Mesothelial cell of epicardium (in vitro differentiated cells): ENCODE measurements at places on chromosomes 6 and 20.
A peak's percentile ranks its signal among the peaks of the same experiment; 100 is the strongest.

- no peak for DNase-seq
- H3K4me3 ChIP-seq = no peak overlapping the region
- H3K27me3 ChIP-seq = no peaks in the 10 kb centered on the region
- no peaks in the 10 kb centered on the region for H3K36me3 ChIP-seq
Observed at GRCh38 chr6:74606582-74607071, 599.2 kb downstream of the COL12A1 start.

DNA sequence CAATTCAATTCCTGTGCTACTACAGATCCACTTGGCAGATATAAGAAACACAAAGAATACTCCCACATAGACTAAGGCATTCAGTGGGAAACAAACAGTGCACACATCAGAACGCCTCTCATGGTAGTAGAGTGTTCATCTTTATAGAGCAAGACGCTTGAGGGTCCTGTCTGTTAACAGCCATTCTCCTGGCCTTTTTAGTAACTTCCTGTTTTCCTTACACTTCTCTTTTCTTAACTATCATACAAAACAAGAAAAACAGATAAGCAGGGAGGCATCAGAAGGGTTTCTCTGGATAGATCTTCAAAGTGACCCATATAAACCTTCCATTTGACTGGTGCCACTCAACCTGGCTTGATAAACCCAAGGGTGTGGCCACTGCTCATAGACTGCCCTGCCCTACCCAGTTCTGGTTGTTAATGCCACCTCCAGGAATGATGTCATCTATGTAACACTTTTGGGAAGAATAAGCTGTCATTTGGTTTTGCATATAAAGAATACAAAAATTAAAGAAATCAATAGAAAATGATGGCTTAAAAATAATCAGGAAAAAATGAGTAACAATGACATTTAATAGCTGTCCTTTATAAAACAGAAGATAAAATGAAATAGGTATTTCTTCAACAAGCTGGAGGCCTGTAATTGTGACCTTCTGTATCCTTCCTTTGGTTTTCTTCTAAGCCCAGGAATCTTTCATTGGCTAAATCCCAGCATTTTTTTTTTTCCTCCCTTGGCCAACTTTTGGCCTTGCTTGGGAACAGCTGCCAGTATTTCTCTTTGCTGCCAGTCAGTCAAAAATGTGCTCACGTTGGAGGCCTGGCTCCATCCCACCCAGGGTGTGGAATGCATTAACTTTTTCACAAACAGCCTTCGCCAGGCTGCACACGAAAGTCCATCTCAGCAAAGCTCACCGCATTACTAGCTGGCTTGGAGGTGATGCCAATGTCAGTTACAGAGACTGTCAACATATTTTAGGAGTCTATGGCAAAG, 103.5 kb downstream of the GJA10 start:
- H3K4me1 ChIP-seq = peaks cover 12% of the 10 kb centered on the region
- no peak overlapping the region for H3K4me3 ChIP-seq
- H3K36me3 ChIP-seq = peaks cover 13% of the 10 kb centered on the region
- no peak for DNase-seq
- H3K27ac ChIP-seq = no peak overlapping the region

GRCh38 chr20:8304124-8304816, 172.2 kb downstream of the PLCB1 start:
- H3K4me3 ChIP-seq = no peak overlapping the region
- no peaks in the 10 kb centered on the region for H3K27me3 ChIP-seq
- no peak for DNase-seq
- H3K4me1 ChIP-seq = peaks cover 15% of the 10 kb centered on the region

GRCh38 chr6:108127826-108128225, 38.0 kb upstream of the NR2E1 start:
- H3K4me3 ChIP-seq = no peak overlapping the region
- no peak overlapping the region for H3K27ac ChIP-seq
- no peak for DNase-seq
- H3K4me1 ChIP-seq = peaks cover 2% of the 10 kb centered on the region

GRCh38 chr6:127200114-127200513, 66.5 kb upstream of the RNF146 start:
- H3K27me3 ChIP-seq = no peaks in the 10 kb centered on the region
- H3K4me3 ChIP-seq = no peak overlapping the region
- no peak overlapping the region for H3K27ac ChIP-seq
- H3K36me3 ChIP-seq = peaks cover 7% of the 10 kb centered on the region

DNA sequence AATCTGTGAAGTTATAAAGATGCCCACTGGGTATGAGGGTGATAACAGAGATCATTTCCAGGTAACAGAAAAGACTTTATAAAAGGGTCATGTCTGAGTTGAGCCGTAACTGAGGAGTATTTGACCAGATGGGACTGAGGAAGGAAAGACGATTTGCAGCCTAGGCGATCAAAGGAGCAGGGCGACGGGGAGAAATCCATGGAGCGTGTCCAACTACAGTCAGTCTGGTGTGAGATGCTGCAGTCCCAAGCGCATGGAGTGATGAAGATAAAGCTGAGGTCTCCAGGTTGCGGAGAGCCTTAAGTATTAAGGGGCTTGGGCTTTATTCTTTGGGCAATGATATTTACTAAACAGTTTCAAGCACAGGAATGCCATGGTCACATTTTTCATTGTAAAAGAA, 166.7 kb downstream of the PRKN start:
- H3K27ac ChIP-seq = no peak overlapping the region
- no peaks in the 10 kb centered on the region for H3K27me3 ChIP-seq
- H3K4me3 ChIP-seq = no peak overlapping the region
- no peaks in the 10 kb centered on the region for H3K4me1 ChIP-seq

DNA sequence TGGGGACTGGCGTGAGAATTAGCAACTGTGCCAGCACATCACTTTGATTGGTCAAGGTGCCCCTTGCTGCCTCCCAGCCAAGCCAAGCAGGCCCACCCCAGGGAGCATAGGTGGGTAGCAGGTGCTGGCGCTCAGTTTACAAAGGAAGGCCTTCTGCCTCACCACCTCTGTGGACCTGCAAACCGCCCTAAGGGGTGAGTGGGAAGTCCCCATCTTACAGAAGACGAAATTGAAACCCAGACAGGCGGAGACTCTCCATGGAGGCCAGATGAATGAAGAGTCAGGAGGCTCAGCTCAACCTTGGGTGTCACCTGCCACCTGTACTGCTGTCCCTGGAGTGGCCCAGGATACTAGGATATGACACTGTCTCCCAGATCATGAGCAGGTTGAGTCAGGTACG, 21.5 kb upstream of the MAS1L start:
- no peak for DNase-seq
- H3K4me3 ChIP-seq = no peak overlapping the region
- H3K4me1 ChIP-seq = no peaks in the 10 kb centered on the region
- H3K27me3 ChIP-seq = peaks cover 62% of the 10 kb centered on the region
- no peaks in the 10 kb centered on the region for H3K36me3 ChIP-seq

GRCh38 chr6:18147160-18147559, 7.7 kb downstream of the TPMT start:
- no peak for DNase-seq
- no peak overlapping the region for H3K4me3 ChIP-seq
- peaks cover 14% of the 10 kb centered on the region for H3K4me1 ChIP-seq
- H3K27ac ChIP-seq = peak overlapping the region; percentile 73
- H3K27me3 ChIP-seq = no peaks in the 10 kb centered on the region

GRCh38 chr6:167396659-167397490, 72.0 kb downstream of the TTLL2 start:
- no peaks in the 10 kb centered on the region for H3K36me3 ChIP-seq
- peaks cover 5% of the 10 kb centered on the region for H3K27me3 ChIP-seq
- H3K27ac ChIP-seq = no peak overlapping the region
- DNase-seq = no peak
- no peaks in the 10 kb centered on the region for H3K4me1 ChIP-seq

DNA sequence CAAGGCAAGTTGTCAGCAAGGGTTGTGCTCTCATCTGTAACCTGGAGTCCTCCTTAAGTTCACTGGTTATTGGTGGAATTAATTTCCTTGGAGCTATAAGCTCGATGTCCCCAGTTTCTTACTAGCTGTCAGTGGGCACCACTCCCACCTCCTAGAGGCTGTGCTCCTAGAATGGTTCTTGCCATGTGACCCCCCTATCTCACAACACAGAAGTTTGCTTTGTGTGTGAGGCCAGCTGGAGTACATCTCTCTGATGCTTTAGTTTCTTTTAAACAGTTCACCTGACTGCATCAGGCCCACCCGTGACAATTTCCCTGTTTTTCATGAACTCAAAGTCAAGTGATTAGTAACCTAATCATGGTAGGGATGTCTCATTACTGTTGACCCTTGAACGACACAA, 179.1 kb upstream of the SCGN start:
- no peaks in the 10 kb centered on the region for H3K4me1 ChIP-seq
- no peaks in the 10 kb centered on the region for H3K27me3 ChIP-seq

DNA sequence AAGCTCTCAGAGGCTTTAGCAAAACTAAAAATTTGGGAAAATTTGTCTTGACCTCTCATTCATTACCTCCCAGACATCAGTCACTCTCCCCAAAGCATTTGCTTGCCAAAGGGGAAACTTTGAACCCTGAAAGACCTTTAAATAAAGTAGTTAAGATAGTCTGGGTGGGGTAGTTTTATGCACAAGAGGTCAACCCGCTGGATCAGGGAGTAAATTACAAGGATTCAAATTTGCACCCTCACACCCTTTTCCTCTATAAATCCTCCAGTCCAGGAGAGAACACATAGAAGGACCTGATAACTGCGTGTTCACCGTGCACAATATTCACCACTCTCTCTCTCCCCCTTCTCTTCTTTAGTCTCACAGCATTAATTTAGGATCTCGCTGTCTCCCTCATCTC, 36.1 kb upstream of the TNFRSF21 start:
- no peak overlapping the region for H3K4me3 ChIP-seq
- no peaks in the 10 kb centered on the region for H3K36me3 ChIP-seq
- H3K27me3 ChIP-seq = no peaks in the 10 kb centered on the region
- H3K27ac ChIP-seq = no peak overlapping the region
- no peak for DNase-seq

GRCh38 chr6:56856036-56856580, 98.8 kb upstream of the BEND6 start:
- H3K27me3 ChIP-seq = no peaks in the 10 kb centered on the region
- no peaks in the 10 kb centered on the region for H3K36me3 ChIP-seq
- no peak for DNase-seq
- H3K27ac ChIP-seq = no peak overlapping the region
- no peak overlapping the region for H3K4me3 ChIP-seq
- H3K4me1 ChIP-seq = peaks cover 16% of the 10 kb centered on the region

GRCh38 chr6:98635191-98635590, 199.2 kb upstream of the POU3F2 start:
- DNase-seq = no peak
- no peaks in the 10 kb centered on the region for H3K36me3 ChIP-seq
- peaks cover 9% of the 10 kb centered on the region for H3K27me3 ChIP-seq
- H3K27ac ChIP-seq = no peak overlapping the region
- H3K4me1 ChIP-seq = no peaks in the 10 kb centered on the region

DNA sequence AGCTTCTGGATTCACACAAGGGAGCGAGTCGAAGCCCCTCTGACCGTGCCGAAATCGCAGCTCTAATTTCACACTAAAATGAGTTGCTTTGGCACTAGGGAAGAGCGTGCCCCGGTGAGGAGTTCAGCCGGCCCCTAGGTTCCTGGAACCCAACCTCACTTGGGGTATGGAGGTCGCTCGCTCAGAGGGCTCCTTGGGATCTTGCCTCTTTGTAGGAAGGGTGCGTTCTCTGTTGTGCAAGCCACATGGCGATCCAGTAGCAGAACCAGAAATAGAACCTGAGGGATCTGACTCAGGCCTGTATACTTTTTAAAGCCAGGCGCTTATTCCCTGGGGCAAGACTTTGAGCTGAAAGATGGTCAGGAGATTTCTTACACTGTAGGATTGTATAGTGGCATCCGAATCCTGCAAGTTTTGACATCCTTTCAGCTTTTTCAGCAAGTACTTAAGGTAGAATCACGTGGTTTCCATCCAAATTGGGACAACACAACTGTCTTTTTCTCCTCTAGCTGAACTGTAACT, 861 bp upstream of the RALGAPA2 start:
- H3K4me3 ChIP-seq = peak overlapping the region; percentile 80
- DNase-seq = no peak
- no peaks in the 10 kb centered on the region for H3K27me3 ChIP-seq
- peak overlapping the region; percentile 93 for H3K27ac ChIP-seq

- H3K27ac ChIP-seq = no peak overlapping the region
- no peak for DNase-seq
- H3K36me3 ChIP-seq = no peaks in the 10 kb centered on the region
- no peak overlapping the region for H3K4me3 ChIP-seq
- H3K27me3 ChIP-seq = peaks cover 14% of the 10 kb centered on the region
Observed at GRCh38 chr6:79878142-79878748, 69.1 kb downstream of the ELOVL4 start.

- H3K27me3 ChIP-seq = no peaks in the 10 kb centered on the region
- no peak overlapping the region for H3K4me3 ChIP-seq
- H3K36me3 ChIP-seq = no peaks in the 10 kb centered on the region
- H3K27ac ChIP-seq = no peak overlapping the region
- no peaks in the 10 kb centered on the region for H3K4me1 ChIP-seq
Observed at GRCh38 chr20:54550776-54551396, 75.5 kb downstream of the DOK5 start.

DNA sequence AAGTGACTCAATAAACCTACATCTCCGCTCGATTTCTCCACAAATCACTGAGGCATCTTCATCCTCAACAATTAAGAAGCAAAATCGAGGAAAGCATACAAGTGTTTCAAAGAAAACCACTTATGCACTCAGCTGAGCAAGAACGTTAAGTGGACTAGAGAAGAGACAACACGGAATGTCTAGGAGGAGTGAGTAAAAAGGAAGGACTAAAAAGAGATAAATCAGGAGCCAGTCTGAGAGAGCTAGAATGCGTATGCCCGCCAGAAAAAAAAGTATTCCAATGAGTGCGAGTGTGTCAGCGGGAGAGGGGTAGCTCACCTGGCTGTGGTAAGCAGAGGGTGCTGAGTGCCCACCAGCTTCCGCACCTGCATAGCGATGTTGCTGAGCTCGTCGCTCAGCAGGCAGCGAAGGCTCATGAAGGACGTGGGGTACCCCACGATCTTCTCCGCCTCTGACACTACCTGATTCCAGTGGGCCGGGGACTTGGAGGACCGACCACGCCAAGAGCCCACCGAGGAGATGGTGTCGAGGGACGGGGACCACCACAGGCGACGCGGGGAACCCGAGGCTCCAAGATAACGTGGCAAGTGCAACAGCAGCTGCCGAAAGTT, 587 bp downstream of the PDSS2 start:
- peak overlapping the region; percentile 97 for H3K27ac ChIP-seq
- no peaks in the 10 kb centered on the region for H3K27me3 ChIP-seq
- peaks cover 12% of the 10 kb centered on the region for H3K4me1 ChIP-seq
- peak overlapping the region; percentile 97 for H3K4me3 ChIP-seq
- no peaks in the 10 kb centered on the region for H3K36me3 ChIP-seq
- peak; percentile 57 for DNase-seq

- H3K27ac ChIP-seq = no peak overlapping the region
- H3K36me3 ChIP-seq = no peaks in the 10 kb centered on the region
- no peak for DNase-seq
- H3K27me3 ChIP-seq = no peaks in the 10 kb centered on the region
- peaks cover 6% of the 10 kb centered on the region for H3K4me1 ChIP-seq
- H3K4me3 ChIP-seq = no peak overlapping the region
Observed at GRCh38 chr6:81067057-81067456, 685.4 kb downstream of the TENT5A start.

DNA sequence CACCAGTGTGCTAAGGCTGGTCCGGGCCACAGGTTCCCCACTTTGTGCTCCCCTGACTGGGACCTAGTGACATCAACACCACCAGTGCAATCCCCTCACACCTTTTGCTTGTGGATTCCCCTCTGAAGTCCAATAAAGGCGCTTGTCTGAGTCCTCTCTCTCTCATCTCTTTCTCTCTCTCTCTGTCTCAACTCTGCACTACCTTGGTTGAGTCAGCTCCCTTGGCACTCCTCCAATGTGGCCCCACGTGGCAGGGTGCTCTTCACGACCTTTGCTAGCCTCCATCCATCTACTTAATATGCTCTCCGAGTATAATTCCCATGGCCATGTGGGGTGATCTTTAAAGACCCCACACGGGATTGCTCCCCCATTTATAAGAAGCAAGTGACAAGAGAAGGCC, 385.0 kb downstream of the CD83 start:
- no peak overlapping the region for H3K27ac ChIP-seq
- H3K27me3 ChIP-seq = peaks cover 12% of the 10 kb centered on the region
- H3K36me3 ChIP-seq = no peaks in the 10 kb centered on the region
- peaks cover 18% of the 10 kb centered on the region for H3K4me1 ChIP-seq
